ENCODE measurements at places on chromosomes 1 and 21. TPM values are rescaled to one million over a fixed set of nuclear protein-coding genes. Genes with fewer than 3 reads are reported as not detected.
A peak's percentile ranks its signal among the peaks of the same experiment; 100 is the strongest.

The C1orf53 gene
- 10.4 TPM for polyA plus RNA-seq

- no peak for DNase-seq
These were observed 2.4 kb downstream of the NUDT17 start for GRCh38 chr1:145847827-145848226.

DNA sequence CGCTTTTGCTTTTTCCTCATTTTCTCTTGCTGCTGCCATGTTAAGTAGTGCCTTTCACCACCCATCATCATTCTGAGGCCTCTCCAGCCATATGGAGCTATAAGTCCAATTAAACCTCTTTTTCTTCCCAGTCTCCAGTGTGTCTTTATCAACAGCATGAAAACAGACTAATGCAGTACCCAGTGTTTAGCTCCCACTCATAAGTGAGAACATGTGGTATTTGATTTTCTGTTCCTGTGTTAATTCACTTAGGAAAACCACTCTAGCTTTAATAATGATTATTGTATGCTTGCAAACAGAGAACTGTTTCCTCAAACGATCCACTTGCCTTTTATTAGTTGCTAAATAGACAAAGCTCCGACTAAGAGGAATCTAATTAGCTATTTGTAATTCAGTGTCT is 43.3 kb downstream of the IL23R start:
- no peak for DNase-seq

DNA sequence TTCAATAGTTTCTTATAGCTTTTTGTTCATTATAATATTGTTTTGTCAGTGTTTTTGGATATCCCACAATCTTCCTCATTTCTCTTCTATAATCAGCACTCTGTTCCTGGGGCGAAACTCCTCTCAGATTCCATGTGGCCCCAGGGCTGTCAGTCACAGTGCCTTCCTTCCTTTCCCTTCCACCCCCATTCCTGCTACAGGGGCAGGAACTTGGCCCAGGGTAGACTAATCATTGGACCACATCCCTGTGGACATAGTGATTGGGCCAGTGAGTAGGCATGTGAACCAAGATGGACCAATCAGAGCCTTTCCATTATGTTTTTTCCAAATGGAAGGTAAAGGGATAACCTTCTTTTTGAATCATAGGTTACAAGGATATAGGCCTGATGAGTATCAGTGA is 78.3 kb downstream of the PGM1 start:
- no peak for DNase-seq

GRCh38 chr1:30328401-30329262 is 394.8 kb downstream of the MATN1 start:
- DNase-seq: peak; percentile 17

GRCh38 chr1:171803045-171803444 is 21.6 kb downstream of the METTL13 start:
- DNase-seq: no peak

DNA sequence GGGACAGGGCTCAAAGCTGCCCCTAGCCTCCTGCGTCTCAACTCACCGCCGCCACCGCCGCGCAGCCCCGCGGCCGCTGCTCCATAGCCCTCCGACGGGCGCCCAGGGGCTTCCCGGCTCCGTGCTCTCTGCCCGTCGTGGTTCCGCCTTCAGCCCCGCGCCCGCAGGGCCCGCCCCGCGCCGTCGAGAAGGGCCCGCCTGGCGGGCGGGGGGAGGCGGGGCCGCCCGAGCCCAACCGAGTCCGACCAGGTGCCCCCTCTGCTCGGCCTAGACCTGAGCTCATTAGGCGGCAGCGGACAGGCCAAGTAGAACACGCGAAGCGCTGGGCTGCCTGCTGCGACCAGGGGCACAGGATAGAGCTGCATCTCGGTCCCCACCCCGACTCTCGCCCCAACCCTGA is at the start of gene TNFRSF25:
Gene TNFRSF25 (minus strand): TSS at position 151 of the 400 bp plus-strand sequence. CDS start 66 bp downstream, at position 85.
- no peak for DNase-seq

DNA sequence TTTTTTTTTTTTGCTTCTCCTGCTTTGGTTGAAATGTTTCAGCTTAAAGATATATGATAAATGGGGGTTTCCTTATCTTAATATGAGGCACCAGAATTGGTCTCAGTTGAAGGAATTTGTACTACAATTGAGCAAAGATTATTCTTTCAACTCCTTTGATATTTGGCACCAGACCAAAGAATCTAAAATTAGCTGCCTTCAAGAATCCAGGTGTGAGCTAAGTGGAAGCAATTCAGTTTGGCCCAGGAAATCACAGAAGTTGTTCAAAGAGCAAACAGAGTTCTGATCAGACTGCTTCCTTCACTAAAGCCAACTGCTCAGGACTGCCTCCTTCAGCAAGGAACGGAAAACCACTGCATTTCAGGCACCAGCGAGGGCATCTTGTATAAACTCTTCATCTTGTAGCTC is 68.3 kb upstream of the BCAR3 start:
- no peak for DNase-seq

The PKLR gene
- polyA plus RNA-seq: 10.4 TPM

The LINGO4 gene
- 0.09 TPM for polyA plus RNA-seq

The SLC30A2 gene
- not detected for polyA plus RNA-seq

GRCh38 chr1:101278845-101279244 is 42.0 kb downstream of the S1PR1 start:
- DNase-seq: no peak

DNA sequence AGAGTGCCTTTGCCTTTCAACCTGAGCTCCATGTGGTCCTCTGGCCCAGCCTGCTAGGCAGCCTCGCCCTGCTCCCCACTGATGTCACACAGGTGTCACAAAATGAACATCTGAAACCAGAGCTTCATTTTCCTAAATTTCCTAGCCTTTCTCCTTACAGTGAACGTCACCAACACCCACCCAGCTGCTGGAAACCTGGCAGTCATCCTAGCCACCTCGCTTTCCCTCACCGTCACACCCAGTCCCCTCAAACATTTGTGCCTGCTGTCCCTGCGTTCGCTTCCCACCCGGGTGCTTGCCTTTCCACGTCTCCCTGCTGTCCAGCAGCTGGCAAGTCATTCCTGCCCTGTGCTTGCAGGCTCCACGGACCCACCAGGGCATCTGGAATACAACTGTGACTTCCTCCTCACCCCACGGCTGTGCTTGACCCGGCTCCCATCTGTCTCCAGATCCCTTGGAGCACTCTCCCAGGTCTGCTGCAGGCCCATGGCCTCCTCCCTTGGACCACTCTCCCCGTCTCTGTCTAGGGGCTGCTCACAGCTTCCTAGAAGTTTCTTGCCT is 23.5 kb downstream of the ADARB1 start:
- DNase-seq: no peak

DNA sequence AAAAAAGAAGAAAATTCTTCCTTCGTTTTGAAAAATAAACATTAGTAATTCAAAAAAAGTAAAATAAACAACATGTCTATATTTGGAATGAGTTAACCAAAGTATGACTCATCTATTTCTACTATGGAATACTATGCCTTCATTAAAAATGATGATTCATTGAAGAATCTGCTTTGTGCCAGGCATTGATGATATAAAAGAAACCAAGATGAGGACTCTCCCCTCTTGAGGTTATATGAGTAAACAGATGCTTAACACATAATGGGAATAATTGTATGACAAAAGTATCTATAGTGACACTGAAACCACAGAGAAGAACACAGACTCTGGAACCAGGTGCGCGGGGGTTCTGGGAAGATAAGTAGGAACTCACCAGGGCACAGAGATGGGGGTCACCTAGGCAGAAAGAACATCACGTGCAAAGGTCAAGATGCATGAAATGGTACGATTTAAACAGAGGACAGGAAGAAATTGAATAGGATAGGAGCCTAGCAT is 18.8 kb downstream of the ELF3 start:
- DNase-seq: no peak

GRCh38 chr1:58089898-58090534 is 456.5 kb downstream of the OMA1 start:
- no peak for DNase-seq

DNA sequence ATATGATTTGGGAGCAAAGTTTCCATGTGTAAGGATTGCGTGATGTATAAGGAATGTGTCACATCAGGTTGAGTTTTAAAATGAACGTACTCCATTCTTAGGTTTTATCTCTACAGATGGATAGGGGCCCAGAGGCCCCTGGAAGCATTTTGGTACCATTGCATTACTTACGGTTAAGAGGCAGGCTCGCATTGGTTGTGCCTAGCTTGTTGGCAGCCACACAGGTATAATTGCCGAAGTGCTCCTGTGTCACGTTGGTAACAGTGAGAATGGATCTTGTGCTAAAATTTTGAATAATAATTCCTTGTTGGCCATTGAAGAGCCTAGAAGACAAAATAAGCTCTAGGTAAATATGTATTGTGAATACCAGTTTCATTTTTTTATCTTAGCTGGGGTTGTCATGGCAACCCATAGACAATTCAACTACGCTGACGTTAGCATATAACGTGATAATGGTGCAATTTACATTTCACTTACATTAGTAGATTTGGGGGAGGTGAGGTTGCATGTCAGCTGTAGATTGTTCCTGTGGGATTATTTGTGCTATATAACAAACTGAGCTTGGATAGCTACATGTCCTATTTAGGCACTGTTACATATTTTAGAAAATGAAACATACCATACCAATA is 511.9 kb upstream of the ZRANB2 start:
- DNase-seq: no peak

DNA sequence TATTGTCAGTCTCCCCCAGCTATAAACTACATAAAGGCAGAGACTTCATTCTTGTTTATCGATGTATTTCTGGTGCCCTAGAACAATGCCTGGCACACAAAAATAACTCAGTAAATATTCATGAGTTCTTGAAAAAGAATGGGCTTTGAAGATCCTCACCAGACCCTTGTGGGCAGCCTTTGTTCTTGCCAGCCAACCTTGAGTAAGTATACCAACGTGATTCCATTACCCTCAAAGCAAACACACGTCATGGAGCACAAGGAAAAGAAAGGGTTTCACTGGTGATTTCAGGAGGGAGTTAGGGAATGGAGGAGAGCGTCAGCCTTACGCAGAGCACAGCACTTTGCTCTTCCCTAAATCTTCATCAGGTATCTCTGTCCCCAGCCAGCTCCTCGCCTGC is 29.4 kb downstream of the NMNAT2 start:
- no peak for DNase-seq

DNA sequence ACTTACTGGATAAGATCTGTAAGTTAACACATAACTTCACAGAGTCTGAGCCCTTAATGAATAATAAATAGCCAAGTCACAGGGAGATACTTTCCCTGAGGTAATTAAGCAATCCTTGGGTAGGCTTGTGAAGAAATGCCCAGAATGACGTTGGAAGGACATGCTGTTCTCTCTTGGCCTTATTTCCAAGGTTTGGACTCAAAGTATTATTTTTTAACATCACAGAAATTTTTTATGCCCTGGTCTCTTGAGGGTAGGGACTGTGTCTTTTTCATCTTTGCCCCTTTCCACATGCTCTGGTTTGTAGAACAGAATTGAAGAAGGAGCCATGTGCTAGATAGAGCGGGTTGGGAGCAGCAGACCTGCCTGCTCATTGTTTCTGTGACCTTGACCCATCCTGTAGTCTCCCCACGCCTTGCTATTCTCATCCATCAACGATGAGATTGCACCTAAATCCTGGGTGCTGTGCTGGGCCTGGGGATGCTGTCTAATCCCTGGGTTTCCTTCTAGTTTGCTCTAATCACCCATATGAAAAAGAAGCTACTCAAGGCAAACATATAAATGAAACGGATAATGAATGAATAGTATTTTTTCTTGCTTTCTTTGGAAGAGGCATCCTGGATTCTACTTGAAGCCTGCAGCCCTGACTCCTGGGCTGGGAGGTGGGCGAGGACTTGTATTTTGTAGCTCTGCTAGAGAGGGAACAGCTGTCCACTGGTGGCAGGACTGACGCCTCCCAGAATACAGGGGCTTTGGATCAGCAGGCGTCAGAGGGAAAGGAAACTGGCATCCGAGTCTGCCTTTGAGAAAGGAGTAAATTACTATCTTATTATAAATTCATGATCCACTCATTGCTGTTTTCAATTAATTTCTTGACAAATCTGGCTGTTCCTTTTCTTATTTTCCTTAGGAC is 17.5 kb upstream of the LAMTOR5 start:
- DNase-seq: no peak

DNA sequence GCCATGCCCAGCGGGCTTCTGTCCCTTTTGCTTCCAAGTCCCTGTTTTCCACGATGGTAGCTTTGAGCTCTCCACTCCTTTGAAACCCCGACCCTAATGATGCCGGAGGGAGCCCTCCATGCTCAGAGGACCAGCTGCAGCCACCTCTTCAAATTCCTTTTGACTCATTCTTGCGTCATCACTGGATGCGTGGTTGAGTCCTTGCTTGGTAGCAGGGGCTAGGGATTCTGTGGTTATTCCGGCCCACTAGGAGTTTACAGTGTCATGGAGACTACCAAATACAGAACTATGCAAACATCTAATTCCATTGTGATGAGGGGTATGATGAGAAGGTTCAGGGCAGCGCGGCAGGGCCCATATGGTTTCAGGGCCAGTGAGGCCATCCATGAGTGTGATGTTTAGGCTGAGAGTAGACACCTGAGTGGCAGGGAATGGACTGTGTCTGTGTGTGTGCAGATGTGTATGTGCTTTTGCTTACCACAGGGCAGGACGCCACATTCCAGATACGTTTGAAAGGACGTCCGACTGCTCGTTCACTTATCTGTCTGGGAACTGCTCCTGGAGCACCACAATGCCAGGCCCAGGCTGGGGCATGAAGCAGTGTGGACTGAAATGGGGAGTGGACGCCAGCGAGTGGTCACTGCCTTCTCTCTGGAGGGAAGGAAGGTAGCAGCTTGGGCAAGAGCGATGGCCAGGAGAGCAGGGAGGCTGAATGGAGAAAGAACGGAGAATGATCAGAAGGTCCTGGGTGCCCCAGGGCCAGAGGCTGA is 30.4 kb upstream of the ZBTB21 start:
- DNase-seq: no peak

DNA sequence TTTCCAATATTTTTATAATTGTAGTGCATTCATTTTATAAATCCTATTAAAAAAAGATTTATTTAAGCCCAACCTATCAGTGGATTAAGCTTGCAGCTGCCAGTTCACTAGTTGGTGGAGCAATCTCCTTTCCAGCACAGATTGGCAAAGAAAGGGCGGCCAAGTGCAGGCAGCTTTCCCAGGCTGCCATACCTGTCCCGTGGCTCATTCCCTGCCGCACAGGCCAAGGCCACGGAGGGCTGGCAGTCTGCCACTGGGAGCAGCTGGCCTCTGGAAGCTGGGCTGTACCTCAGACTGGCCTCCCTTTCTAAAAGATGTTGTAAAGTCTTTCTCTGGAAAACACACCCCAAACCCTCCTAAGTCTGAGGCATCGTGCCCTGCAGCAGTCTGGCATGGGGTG is 74.2 kb downstream of the SIM2 start:
- DNase-seq: no peak

GRCh38 chr1:234906654-234907053 is 222.0 kb downstream of the TOMM20 start:
- no peak for DNase-seq

- no peak for DNase-seq
These were observed 3.2 kb upstream of the C1orf162 start for GRCh38 chr1:111470596-111470995.

The FGR gene
- polyA plus RNA-seq: 2.8 TPM
